ENCODE measurements at places on chromosomes 12 and 14. TPM values are rescaled to one million over a fixed set of nuclear protein-coding genes. Genes with fewer than 3 reads are reported as not detected.

ALDH2 gene
- 57.3 TPM for total RNA-seq

SLC5A8 gene
- not detected for total RNA-seq

ADGRD1 gene
- 4.9 TPM for total RNA-seq

RABGGTA gene
- 18.4 TPM for total RNA-seq

MANSC4 gene
- total RNA-seq = not detected

PAPOLA gene
- total RNA-seq = 122 TPM

AMN gene
- total RNA-seq = not detected

RASAL1 gene
- 0.66 TPM for total RNA-seq

CLEC1B gene
- not detected for total RNA-seq

FAM181A gene
- not detected for total RNA-seq

CLEC2A gene
- not detected for total RNA-seq

PPP4R4 gene
- total RNA-seq = 2.6 TPM

MYL6 gene
- 1,110 TPM for total RNA-seq

LRRC10 gene
- total RNA-seq = not detected

DPY19L2 gene
- total RNA-seq = 5.2 TPM

SLC8A3 gene
- total RNA-seq = under 0.01 TPM

TMEM233 gene
- under 0.01 TPM for total RNA-seq

DAO gene
- not detected for total RNA-seq

ASCL1 gene
- not detected for total RNA-seq

RPGRIP1 gene
- not detected for total RNA-seq

NELL2 gene
- 3.6 TPM for total RNA-seq

KCNC2 gene
- total RNA-seq = not detected

LPAR5 gene
- 3.6 TPM for total RNA-seq

CINP gene
- total RNA-seq = 25.1 TPM

KRT85 gene
- not detected for total RNA-seq

RNASE7 gene
- total RNA-seq = 1.0 TPM

COX6A1 gene
- 183 TPM for total RNA-seq

MUCL1 gene
- total RNA-seq = not detected

ZNF140 gene
- total RNA-seq = 14.3 TPM
